Bronchial epithelial cell (primary cell): ENCODE measurements at places on chromosomes 6 and 20. TPM values are rescaled to one million over a fixed set of nuclear protein-coding genes. Genes with fewer than 3 reads are reported as not detected.

DNA sequence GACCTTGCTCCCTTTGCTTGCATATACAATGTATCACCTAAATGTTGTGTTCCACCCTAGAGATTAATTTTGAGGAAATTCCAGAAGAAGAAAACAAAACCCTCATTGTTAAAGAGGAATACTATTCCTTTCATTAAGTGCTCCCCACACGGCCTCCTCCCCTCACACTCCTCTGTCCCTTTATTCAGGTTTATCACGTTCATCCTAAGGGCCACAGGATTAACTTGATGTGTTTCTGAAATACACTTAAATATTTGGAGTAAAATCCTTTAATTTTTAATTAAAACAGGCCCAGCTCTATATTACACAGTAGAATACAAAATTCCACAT is 89.4 kb upstream of the MRPS10 start:
- no peak for DNase-seq

Gene PGC
- total RNA-seq, result not detected in 2 replicates

GRCh38 chr6:161273274-161273751 is 548 bp downstream of the AGPAT4 start:
- DNase-seq, result peak; percentile 12

GRCh38 chr6:45069091-45069490 is 259.0 kb upstream of the RUNX2 start:
- DNase-seq, result no peak

GRCh38 chr6:133254552-133255228 is 13.5 kb downstream of the EYA4 start:
- DNase-seq, result peak; percentile 84

GRCh38 chr20:35006531-35006971 is 50.9 kb downstream of the MYH7B start:
- DNase-seq, result no peak

- DNase-seq, result peak; percentile 29
Observed at GRCh38 chr6:152896923-152897322, 85.9 kb downstream of the FBXO5 start.

- no peak for DNase-seq
Observed at GRCh38 chr6:157269261-157269794, 54.0 kb downstream of the TMEM242 start.

Gene RBBP8NL
- under 0.01 and 1.0 TPM in 2 replicates for total RNA-seq

Gene TRIM39
- 8.4 and 11.1 TPM in 2 replicates for total RNA-seq
